Suppressor macrophage treated with lipopolysaccharide for 1 hour (primary cell): ENCODE measurements at places on chromosomes 2 and 18.
A peak's percentile ranks its signal among the peaks of the same experiment; 100 is the strongest.

GRCh38 chr2:161223139-161223732, 63.0 kb downstream of the TANK start:
- peak; percentile 62 for DNase-seq

GRCh38 chr2:230050136-230050535, 18.6 kb downstream of the SLC16A14 start:
- no peak for DNase-seq

DNA sequence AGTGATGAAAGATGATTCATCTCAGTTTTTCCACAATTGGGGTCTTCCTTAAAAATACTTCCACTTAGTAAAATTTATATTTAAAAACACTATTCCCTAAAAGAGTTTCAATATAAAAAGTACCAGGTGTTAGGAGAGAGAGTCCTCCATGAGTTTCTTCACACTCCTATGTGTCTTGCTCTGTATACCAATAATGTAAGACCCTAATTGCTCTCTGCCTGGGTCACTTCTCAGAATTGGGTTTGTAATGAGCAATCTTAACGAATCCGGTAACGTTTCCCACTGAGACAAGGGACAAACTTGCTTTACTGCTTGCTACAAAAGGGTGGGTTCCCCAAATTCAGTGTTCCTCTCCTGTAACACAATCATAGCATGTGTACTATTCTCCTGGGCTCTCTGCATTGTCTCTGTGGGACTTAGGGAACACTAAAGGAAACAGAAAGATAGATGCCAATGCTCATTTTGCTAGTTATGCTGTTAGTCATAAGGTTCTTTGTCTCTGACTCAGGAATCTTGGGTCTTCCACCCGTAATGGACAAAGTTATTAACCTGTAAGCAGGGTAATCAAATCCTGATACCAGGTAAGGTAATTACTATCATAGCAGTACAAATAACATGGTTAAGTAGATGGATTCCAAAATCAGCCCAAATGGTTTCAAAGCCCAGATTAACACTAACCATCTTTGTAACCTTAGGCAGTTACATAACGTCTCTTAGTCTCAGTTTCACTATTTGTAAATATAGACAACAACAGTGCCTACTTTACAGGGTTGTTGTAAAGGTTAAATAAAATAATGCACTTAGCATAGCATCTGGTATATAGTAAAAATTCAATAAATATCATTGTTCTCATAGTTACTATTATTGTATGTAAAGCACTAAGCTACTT, 46.3 kb downstream of the ITSN2 start:
- DNase-seq, result no peak

DNA sequence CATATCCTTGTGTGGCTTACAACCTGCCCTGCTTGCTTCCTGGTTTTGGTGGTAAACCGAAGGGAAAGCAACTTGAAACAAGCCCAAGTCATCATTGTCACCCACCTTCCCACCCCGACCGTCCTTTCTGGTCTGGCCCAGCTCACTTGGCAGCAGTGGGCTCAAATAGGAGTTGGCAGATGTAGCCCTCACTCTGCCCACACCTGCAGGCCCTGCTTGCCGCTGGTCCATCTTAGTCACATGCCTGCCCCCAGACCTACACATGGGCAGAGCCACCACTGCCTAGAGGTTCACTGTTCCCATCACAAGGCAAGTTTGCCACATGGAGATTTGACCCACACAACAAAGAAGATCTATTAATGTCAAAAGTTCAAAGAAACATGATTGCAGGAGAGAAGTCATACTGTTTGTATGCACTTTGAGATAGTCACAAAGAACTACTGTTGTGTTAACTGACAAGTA, 9.3 kb downstream of the EIPR1 start:
- DNase-seq, result no peak

DNA sequence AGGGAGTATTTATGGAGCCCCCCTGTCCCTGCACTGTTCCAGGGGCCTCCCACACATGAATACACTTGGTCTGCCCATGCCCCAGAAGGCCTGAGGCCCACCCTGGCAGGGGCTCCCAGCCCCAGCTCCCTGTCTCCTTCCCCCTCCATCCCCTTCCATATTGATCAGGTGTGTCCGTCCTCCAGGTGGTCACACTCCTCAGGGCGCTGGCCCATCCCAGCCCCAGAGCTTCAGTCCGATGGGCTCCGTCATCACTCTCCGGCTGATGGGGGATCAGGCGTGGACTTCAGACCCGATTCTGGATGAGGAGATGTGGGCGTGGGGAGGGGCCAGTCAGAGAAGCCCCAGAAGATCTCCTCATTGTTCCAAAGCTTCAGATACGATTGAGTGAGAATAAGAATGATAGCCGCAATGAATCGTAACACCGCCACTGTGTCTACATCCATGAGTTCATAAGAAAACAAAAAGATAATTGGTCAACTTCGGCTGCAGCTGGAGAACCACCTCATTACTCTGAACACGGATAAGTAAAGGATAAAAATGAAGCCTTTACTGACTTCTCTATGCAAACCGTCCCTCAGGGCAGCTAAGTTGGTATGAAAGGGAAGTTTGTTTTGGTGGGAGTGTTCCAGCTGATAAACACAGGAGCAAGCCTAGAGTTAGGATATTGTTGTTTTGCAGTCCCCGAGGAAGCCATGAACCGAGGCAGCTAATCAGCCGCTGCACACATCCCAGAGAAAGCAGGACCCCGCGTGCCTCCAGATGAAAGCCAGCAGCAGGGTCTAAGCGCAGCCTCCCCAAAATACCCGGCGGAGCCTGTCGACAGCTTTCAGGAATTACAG, 279.5 kb downstream of the NDUFA10 start:
- DNase-seq, result no peak

GRCh38 chr2:215274829-215275228, 37.0 kb upstream of the ATIC start:
- no peak for DNase-seq

DNA sequence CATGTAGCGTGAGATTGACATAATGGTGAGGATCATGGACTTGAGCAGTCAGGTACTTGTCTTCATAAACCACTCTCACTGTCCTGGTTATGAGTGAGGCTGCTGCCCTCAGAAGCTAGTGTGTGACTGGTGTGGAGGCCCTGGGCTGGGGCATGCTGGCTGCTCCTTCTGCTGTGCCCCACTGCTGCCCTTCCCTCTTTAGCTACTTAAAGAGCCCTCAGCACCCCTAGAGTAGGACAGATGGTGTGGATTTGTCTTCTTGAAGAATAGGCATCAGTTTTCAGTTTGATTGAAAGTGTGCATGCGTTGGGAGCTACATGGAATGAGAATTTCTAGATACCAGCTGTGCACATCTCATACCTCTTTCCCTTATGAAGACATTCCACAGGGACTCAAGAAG, 15.4 kb downstream of the CPLX4 start:
- DNase-seq, result no peak

DNA sequence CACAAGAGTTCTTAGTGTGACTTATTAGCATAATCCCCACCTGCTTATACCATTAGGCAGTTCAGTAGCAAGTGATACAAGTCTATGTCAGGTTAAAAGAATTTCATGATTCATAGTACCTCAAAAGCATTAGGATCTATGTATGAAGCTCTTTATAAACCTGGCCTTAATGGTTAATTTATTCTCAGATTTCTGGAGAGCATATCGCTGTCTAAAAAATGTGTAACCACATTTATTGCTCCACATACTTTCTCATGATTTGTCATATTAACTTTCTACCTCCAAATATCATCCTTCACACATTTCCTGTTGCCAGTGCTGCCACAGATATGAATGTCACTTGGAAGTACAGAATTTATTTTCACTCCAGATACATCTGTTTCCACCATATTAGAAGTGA, 332.8 kb upstream of the MAP2 start:
- no peak for DNase-seq

- DNase-seq, result no peak
Observed at GRCh38 chr2:37376421-37377186, 32.2 kb downstream of the QPCT start.

DNA sequence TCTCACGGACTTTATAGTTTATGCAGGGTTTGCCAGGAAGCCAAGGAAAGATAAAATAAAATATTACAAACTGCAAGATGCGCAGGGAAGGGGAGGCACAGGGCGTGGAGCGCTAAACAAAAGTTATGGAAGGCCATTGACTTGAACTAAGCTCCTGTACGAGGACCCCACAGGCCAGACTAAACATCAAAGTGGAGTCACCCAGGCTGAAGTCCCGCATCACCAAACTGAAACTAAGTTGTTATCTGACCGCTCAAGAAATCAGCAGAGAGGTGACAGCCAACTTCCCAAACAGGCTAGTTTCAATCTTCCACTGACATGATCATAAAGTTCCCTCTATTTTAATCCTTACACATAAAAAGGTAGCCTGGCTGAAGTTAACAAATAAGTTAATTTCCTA, 90.5 kb upstream of the YWHAQ start:
- DNase-seq, result no peak

DNA sequence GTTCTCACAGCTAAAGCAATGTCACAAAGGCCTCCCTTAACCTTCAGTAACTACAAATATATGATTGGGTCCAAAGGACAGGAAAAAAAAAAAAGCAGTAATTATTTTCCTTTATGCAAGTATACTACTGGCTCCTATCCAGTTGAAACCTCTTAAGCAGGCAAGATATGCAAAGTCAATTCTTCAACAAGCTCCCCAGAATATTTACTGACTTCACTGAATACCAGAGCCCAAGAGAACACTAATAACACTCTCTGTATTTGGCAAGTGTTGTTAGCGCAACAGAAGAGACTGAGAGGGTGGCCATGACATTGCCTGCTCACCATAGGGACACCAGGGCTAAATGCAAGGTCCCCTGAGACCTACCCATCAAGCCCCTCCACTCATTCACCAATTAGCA, 74.5 kb downstream of the AP1S3 start:
- no peak for DNase-seq

- DNase-seq, result peak; percentile 78
Observed at GRCh38 chr18:22282311-22283115, 113.1 kb downstream of the GATA6 start.

- DNase-seq, result no peak
Observed at GRCh38 chr18:27223526-27224291, 38.6 kb upstream of the CHST9 start.

GRCh38 chr2:1990724-1991123, 246.4 kb upstream of the PXDN start:
- DNase-seq, result no peak

DNA sequence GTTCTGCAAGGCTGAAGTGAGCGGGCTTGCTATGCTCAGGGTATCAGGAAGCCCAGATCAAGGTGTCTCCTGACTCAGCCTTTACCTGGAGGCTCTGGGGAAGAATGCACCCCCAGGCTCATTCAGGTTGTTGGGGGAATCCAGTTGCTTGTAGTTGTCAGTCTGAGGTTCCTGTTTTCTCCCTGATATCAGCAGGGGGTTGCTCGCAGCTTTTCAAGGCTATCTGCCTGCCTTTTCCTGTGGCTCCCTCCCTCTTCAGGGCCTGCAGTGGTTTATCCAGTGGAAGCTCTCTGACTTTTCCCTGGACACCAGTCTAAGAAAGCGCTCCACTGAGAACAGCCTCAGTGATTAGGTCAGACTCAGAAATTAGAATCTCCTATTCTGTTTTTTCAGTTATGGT, 116.6 kb downstream of the PTPRM start:
- no peak for DNase-seq

- DNase-seq, result no peak
Observed at GRCh38 chr2:28101892-28102291, 211.4 kb downstream of the BABAM2 start.

GRCh38 chr2:83168377-83168776, 1290.7 kb downstream of the SUCLG1 start:
- DNase-seq, result no peak

GRCh38 chr18:22355069-22355468, 62.6 kb downstream of the CTAGE1 start:
- no peak for DNase-seq

- no peak for DNase-seq
Observed at GRCh38 chr18:26479681-26480079, 68.7 kb downstream of the KCTD1 start.

- no peak for DNase-seq
Observed at GRCh38 chr2:178143481-178143880, 31.2 kb downstream of the RBM45 start.

- DNase-seq, result peak; percentile 60
Observed at GRCh38 chr18:47050468-47050867, 15.0 kb upstream of the ELOA2 start.

DNA sequence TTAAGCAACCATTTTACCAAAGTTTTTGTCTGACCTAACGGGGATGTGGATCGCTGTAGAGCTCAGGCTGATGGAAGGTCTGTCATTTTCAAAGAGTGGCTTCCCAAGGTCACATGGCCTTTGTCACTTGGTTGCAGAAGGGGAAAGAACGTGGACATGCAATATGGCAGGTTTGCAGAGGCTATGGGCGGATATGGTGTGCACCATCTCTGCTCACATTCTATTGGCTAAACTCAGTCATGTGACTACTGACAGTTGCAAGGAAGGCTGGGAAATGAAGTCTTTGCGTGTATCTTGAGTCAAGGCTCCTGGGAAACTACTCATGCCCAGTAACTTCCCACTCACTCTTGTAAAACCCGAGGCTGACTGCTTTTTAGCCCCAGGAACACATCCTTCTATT, 96.8 kb downstream of the ST6GAL2 start:
- DNase-seq, result no peak

GRCh38 chr2:197077336-197077735, 150.8 kb upstream of the PGAP1 start:
- DNase-seq, result no peak

- no peak for DNase-seq
Observed at GRCh38 chr2:64658269-64658668, 4.6 kb upstream of the SERTAD2 start.

- DNase-seq, result no peak
Observed at GRCh38 chr2:9614562-9614961, 16.2 kb downstream of the YWHAQ start.

- no peak for DNase-seq
Observed at GRCh38 chr18:57624988-57625387, 3.4 kb upstream of the NARS1 start.

- peak; percentile 18 for DNase-seq
Observed at GRCh38 chr2:227029426-227030105, 134.4 kb downstream of the COL4A4 start.

DNA sequence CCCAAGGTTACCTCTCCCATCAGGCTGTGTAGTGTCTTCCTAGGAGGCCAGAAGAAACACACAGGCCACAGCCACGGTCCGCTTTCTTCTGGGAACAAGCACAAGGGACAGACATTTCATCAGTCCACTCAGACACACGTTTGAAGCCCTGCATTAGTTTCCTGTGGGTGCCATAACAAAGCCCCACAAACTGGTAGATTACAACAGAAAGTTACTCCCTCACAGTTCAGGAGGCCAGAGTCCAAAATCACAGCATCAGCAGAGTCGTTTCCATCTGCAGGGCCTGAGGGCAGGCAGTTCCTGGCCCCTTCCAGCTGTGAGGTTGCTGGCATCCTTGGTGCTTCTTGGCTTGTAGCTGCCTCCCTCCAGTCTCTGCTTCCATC, 8.8 kb upstream of the PRLH start:
- DNase-seq, result no peak

- DNase-seq, result no peak
Observed at GRCh38 chr18:11322006-11322405, 172.6 kb upstream of the PIEZO2 start.

- no peak for DNase-seq
Observed at GRCh38 chr2:109555346-109555900, 58.3 kb downstream of the SEPTIN10 start.

- peak; percentile 83 for DNase-seq
Observed at GRCh38 chr2:145692971-145693478, 1173.1 kb upstream of the ZEB2 start.
